GM20000 (cell line): ENCODE measurements at places on chromosomes 4 and X.

GRCh38 chr4:179634862-179635261 lies 2192.6 kb upstream of the AGA start:
- DNase-seq = no peak

DNA sequence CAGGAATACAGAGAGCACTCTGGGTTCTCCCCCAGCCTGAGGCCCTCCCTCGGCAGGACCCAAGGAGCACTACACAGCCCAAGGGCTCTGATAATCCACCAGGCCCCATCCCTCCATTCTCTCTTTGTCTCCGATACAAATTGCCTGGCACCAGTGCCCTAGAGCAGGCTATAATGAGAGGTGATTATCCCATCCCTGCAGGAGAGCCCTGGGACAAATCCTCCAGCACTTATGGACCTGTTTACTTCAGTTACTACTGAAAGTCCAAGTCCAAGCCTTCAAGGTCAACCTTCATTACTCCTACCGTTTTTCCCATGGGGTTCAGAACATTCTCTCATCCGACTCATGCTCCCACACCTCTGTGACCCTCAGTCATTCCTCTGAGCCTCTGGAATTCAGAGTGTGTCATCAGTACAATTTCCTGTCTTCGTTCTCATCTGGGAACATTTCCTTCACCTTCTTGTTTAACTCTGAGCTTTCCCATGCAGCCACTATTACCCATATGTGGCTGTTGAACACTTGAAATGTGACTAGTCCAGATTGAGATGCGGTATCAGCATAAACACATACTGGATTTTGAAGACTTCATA lies 299.0 kb downstream of the RAPGEF2 start:
- DNase-seq = no peak

DNA sequence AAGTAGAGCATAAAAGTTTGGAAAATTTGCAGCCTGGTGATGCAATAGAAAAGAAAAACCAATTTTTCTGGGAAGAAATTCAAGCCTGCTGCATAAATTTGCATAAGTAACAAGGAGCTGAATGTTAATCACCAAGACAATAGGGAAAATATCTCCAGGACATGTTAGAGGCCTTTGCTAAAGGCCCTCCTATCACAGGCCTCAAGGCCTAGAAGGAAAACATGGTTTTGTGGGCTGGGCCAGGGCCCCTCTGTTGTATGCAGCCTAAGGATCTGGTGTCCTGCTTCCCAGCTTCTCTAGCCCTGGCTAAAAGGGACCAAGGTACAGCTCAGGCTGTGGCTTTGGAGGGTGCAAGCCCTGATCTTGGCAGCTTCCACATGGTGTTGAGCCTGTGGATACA lies 6.2 kb upstream of the RTL3 start:
- no peak for DNase-seq

GRCh38 chr4:174332741-174333493 lies 49.2 kb downstream of the CEP44 start:
- DNase-seq = no peak

DNA sequence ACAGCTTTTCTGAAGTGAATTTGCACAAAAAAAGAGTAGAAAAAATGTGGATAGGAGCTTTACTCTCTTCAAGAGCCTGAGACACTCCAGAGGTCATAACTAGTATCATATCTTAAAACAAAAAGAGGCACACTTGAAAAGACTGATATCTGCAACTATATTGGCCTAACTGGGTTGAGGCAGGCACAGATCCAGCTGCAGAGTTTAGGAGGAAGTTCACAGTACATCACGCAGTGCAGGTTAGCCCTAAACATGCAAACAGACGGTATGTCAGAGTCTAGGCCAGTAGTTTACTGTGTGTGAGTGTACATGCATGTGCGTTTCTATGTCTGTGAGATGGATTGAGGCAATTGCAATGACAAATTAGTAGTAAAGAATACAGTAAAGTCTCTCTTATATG lies 24.2 kb upstream of the CT47A1 start:
- no peak for DNase-seq

- no peak for DNase-seq
These were observed 357.7 kb downstream of the C4orf33 start for GRCh38 chr4:129453524-129454200.

- no peak for DNase-seq
These were observed 47.3 kb downstream of the SETD7 start for GRCh38 chr4:139508581-139509237.

GRCh38 chrX:109987884-109988283 lies 15.0 kb upstream of the TMEM164 start:
- no peak for DNase-seq

DNA sequence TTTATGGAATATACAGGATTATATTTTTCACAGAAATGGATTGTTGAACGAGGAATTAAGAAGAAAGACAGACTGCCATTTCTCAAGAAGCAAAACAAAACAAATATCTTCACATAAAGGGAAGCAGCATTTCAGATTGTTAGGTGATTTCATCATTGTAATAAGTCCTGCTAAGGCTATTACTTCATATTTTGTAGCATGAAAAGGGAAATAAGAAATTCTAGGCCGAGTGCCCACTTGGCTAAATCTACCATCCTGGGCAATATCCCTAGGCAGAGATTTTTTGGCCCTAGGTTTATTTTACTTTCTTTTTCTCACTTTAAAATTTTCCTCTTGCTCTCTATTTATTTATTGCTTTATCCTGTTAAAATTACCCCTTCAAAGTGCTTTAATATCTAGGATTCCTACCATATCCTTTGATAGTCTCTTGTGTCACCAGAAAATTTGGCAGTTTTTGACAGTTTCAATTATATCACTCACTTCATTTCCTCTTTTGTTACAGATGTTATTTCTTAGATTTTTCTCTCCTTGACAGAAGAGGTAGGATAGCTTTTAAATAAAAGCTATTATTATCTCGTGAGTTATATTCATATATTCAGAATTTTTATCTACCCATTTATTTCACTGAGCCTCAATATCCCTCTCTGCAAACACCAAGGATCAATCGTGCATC lies 142.3 kb downstream of the PDGFC start:
- no peak for DNase-seq

DNA sequence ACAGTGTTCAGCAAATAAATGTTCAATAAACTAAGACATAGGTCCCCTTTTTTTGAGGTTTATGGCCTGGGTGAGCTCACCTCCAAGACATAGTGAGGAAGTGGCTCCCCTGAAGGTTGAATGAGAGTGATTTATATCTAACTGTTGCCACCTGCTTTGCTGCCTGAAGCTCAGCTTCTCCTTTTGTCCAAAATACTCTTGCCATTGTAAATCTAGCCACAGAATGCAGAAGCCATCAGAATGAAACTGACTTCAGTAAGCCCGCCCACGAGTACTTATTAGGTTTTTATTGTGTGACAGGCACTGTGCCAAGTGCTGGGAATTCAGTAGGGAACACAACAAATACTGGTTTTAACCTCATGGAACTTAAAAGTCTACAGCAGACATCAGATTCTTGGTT lies 18.0 kb downstream of the SPINK2 start:
- no peak for DNase-seq

GRCh38 chr4:123618606-123619005 lies 222.0 kb downstream of the SPRY1 start:
- no peak for DNase-seq

GRCh38 chr4:6116696-6117285 lies 83.6 kb downstream of the JAKMIP1 start:
- DNase-seq = no peak

DNA sequence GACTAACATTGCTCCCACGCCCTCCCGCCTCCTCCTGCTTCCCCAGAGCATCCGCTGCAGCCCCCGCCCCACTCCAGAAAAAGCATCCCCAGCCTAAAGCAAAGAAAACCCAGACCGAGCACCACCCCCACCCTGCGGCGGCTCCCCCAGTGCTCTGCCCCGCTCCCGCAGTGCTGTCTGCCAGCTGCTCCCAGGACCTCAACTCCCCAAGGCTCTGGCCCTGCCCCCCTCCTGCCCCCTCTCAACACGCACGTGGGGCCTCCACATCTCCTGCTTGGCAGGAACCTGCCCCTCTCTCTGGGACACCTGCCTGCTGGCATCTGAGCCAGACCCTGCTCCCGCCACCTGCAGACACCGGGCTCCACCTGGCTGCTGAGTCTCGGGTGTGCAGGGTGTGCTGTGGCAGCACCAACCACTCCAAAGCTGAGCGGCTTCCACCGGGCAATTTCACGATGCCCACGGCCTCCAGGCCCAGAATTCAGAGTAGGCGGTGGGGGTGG lies 79.4 kb downstream of the FAM53A start:
- no peak for DNase-seq

DNA sequence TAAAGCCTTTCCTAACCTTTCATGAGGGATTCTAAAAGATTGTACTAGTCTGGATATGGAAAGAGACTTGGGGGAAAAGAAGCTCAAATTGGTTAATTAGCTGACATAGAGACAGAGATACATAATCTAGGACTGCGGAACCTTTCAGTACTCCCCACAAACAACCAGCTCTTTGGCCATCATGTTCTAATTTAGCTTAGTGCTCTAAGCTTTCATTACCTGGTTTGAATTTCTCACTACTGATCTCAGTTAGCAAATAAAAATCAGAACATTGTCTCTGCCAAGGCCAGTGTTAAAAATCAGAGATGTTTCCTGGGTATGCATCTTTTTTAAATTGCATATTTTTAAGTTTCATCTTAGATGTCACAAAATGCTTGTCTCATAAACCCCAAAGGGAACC lies 254.4 kb downstream of the GLUD2 start:
- no peak for DNase-seq

DNA sequence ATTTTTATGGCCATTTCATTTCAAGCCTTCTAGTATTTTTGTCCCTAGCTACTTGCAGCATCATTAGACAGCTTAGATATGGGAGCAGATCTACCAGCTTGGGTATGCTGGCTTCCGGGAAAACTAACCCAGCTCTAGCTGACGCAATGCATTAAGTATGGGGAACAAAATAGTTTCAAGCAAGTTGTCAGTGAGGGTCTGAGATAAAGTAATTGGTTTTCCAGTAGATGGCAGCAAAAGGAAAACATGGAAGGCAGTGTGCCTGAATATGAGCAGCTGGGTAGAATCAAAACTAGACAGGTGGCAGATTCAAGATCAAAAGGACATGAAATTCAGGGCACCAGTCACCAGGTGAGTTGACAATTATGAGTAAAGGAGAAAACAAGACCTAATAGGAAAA lies 340.9 kb upstream of the CTSO start:
- peak; percentile 4 for DNase-seq

DNA sequence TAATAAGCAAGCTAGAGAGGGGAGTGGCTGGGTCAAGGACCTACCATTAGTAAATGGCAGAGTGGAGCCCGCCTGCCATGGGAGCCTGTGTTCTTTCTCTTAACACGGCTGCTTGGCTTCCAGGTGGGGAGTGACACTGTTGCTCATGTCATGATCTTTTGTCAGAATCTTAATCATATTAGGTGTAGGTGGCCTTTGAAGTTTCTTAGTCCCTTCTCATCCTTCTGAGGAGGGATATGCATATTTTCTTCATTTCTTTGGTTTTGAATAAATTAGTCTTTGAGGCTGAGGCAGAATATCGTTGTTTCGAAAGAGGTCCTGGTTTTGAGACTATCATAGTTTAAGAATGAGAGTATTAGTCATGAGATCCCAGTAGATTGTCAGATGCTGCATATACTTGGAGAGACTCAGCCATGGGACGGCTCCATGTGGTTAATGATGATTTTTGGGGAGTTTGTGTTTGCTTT lies 28.9 kb downstream of the SNX25 start:
- no peak for DNase-seq

DNA sequence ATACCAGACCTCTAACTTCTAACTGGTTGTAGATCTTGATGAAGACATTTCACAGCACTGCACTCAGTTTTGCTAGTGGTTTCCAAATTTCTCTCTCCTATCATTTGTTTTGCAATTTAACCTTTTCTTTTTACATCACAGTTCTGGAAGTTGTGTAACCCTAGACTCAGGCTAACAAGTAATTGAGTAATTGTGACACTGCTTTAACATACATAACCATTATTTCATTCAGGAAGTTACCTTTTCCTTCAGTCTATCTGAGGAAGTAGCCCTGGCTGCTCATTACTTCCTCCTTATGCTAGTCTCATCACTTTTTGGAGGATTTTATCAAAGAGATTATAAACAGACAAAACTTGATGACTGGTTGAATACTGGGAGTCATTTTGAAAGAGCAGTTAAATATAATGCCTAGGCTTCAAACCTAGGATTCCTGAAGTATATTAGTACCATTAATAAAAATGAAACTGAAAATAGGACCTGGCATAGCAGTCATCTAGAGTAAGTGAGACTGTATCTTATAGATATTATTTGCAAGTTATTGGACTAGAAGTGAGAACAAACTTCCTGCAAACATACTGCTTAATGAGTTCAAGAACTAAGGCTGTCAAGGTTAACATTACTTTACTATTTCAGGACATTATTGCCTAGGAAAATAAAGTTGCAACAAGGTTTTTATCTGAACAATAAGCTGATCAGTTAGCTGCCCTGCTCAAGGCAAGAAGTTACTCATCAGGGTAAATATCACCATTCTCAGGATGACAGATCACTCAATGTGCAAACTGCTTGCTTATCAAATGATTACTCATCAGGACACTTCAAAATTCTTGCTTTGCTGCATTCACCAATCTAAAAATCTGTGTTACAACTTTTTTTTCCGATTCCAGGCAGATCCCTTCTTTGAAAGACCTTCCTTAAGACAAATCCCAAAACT lies 25.6 kb upstream of the TEX13C start:
- no peak for DNase-seq

DNA sequence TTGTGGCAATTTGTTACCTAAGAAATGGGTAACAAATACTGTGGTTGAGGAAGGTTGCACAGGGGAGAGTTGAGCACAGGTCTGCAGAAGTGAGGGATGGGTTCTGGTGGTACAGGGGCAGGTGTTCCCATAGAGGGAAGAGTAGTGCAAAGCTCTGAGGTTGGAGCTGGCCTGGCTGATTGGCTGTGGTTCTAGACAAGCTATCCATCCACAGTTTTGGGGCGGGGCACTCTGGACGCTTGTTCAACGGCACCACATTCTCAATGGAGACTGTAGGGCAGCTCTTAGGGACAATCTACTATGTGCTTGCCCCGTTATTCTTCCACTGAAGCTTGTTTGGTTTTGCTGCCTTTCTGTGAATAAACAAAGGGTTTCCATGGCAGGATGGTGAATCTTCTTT lies 35.4 kb downstream of the NAT8L start:
- no peak for DNase-seq

DNA sequence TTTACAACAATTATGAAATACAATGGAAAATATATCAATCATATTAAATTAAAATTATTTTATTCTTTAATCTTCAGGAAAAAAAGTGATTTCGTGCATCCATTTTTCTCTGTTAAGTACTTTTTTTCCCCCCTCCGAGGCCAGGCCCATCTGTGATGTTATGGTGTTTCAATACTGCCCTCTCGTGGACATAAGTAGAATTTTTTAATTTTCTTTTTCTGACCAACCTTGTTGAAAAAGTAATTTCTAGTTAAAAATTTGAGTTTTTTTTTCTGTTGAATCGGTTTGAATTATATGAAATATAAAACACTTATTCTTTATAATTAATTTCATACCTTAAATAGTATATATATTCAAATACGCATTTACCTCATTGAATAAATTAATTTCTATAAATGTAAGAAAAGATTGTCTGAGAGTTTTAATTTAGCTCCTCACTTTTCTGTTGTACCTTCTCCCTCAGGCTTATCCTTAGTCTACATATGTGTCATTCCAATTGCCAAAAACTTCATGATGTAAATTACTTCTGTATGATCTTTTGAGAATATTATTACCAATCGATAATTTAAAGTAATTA lies 175.8 kb upstream of the TECRL start:
- peak; percentile 18 for DNase-seq

- no peak for DNase-seq
These were observed 100.5 kb downstream of the AREG start for GRCh38 chr4:74545448-74545847.
